ENCODE measurements at places on chromosomes 16 and 17.

DNA sequence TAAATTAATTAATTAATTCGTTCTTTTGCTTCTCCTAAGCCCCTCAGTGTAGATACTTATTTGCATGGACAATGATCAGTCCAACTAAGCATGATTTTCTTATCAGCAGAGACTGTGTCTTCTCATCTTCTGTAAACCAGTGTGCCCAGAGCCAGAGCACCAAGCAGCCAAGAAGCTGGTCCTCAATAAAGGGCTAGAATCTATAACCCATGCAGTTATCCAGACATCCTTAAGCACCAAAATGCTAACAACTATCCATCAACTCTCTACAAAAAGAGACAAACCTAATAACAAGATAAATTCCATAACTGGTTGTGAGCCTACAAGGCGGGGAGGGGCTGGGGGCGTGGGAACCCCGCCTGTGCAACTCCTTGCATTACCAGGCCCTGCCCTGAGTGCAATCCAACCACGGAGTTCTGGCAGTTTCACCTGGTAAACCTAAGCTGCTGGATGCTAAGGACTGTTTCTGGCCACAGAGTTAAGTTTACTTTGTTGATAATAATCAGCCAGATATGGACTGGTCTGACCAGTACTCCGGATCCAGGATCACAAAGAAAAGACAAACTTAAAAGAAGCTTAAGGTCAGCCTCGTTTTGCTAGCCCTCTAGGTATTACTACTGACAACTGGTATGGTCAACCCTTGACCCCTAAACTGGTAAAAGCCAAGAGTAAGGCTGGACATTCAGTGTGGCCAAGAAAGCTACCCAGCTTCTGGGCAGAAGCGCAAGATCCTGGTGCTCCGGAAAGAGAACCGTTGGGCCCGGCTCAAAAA, 51.5 kb downstream of the ZFHX3 start:
- DNase-seq: no peak

- no peak for DNase-seq
Measured at GRCh38 chr17:14116263-14117024, 47.1 kb downstream of the COX10 start.

DNA sequence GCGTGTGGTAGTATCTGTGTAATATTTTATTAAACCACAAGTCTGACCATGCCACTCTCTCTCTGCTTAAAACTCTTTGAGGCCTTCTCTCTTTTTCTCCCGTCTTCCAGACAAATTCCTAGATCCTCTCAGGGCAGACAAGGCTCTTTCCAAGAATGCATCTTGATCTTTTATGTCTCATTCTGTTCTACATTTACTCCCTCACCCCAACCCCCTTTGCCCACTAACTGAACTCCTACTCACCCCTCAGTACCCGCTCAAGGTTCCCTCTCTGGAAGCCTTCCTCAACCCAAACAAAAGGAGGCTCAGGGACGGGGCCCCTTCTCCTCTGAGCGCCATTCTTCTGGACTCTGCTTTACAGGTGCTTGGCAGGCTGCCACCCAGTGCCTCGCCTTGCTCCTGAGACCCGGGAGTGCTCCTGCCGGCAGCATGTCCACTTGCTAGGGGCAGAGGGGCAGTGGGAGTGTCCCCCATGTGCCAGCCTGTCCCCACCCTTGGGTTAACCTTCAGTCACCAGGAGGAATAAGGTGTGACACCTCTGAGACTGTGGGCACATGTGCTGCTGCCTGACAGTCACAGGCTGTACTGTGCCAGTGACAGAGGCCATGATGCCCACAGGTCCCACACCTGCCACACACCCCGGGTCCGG, 9.2 kb downstream of the SLC13A2 start:
- peak; percentile 10 for DNase-seq

DNA sequence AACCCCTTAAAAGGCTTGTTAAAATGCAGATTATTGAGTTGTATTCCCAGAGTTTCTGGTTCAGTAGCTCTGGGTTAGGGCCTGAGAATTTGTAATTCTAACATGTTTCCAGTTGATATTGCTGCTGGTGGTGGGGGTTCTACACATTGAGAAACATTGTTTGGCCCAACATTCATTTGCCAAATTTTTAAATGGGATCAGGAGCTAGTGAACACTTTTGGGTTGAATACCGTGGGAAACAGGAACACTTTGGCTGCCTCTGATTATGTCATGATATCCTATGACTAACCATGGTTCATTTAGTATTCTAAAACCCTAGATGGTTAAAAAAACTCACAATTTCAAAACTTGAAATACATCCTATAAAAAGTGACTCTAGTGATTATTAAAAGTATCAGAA, 89.3 kb downstream of the RPGRIP1L start:
- DNase-seq: no peak

DNA sequence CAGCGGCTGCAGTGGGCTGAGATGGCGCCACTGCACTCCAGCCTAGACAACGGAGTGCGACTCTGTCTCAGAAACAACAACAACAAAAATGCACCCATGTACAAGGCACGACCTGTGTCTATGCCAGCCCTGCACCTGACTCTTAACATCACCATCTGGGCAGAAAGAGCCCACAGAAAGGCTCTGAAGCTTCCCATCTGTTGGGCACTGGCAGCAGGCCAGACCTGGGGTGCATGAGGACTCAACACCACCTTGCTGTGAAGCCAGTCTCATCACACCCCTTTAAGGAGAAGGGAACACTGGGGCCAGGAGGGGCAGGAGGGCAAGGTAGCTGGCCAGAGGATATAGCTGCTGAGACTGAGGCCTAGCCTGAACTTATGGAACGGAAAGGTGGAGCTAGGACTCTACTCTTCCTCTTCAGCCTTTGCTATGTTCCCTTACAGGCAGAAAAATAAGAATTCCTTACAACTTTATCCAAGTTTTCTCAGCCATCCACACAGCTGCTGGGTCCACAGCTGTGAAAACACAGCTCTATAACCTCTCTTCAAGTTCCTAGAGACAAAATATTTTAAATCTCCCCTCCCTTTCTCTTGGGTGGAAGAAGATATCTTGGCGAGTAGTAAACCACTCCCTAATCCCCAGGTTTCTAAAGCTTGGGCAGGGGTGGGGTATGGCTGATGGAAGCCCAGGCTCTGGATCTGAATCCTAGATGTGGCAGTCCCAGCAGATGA, 2.8 kb downstream of the ELOB start:
- DNase-seq: no peak

- DNase-seq: no peak
Measured at GRCh38 chr17:68612923-68613292, 11.7 kb upstream of the FAM20A start.

GRCh38 chr17:4566785-4567184, 6.4 kb upstream of the GGT6 start:
- DNase-seq: peak; percentile 54

DNA sequence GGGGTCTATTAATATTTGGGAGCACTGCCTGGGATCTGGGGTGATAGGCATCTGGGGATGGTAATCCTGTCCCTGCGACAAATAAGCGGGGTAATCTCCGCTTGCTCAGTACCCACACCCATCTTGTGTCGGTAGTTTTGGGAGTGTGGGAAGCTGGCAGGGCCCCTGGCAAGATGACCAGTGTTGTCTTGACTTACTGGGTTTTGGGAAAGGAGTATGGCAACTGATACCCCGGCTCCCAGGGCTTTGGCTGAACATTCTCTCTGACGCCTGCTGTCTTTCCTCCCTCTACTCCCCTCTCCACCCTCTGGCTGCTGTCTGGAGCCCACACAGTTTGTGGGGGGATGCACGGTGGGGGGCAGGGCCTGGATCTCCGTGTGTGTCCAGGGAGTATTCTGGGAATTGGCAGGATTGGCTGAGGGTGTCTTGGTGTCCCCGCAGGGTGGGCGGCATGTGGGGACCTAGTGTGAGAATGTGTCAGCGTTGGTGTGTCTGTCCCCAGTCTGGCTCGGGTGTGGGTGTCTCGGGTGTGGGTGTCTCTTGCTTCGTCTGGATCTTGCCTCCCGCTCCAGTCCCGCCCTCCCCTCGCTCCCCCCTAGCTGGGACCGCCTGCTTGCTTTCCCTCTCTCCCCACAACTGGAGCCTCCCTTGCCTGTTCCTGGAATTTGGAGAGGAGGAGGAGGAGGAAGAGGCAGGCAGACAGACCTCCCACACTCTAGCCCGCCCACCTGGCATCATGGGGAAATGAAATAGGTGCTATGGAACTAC, 12.0 kb downstream of the RARA start:
- no peak for DNase-seq

GRCh38 chr17:63533433-63534077, 10.4 kb downstream of the KCNH6 start:
- no peak for DNase-seq

- DNase-seq: no peak
Measured at GRCh38 chr16:81283044-81283443, 31.7 kb upstream of the GAN start.

DNA sequence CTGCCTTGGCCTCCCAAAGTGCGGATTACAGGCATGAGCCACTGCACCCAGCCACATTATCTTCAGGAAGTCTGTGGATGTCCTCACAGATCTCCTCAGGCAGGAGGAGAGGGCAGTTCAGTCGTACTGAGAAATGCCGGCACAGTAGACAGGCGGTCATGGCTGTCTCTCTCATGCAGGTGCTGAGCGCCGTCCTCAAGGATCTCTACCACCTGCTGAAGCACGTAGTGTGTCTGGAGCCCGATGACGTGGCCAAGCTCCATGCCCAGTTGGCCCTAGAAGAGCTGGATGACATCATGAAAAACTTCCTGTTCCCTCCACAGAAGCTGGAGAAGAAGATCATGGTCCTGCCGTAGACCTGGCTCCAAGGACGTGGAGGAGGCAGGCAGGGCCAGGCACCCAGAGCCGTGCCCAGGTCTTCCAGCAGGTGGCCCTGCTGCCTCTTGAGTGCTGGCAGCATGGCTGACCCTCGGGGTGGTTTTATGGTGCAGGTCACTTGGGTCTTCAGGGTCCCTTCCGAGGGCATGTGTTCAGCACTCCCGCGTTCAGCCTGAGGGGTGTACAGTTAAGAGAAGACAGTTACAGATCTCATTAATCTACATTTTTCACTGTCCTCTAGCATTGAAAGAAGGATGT, 22.0 kb upstream of the HAS3 start:
- no peak for DNase-seq

GRCh38 chr17:70158591-70158990, 10.7 kb upstream of the KCNJ2 start:
- no peak for DNase-seq

- no peak for DNase-seq
Measured at GRCh38 chr16:18050777-18051176, 285.8 kb downstream of the NPIPA8 start.

GRCh38 chr16:31352376-31353115, 2.4 kb upstream of the ITGAX start:
- DNase-seq: no peak

GRCh38 chr17:29060475-29060874, 17.5 kb downstream of the PIPOX start:
- DNase-seq: no peak

GRCh38 chr17:43900858-43901754, 6.2 kb downstream of the MPP2 start:
- DNase-seq: peak; percentile 21

GRCh38 chr17:65058593-65058992, 2.1 kb upstream of the GNA13 start:
- DNase-seq: no peak

- peak; percentile 6 for DNase-seq
Measured at GRCh38 chr16:88430524-88431446, 22.3 kb upstream of the ZFPM1 start.

DNA sequence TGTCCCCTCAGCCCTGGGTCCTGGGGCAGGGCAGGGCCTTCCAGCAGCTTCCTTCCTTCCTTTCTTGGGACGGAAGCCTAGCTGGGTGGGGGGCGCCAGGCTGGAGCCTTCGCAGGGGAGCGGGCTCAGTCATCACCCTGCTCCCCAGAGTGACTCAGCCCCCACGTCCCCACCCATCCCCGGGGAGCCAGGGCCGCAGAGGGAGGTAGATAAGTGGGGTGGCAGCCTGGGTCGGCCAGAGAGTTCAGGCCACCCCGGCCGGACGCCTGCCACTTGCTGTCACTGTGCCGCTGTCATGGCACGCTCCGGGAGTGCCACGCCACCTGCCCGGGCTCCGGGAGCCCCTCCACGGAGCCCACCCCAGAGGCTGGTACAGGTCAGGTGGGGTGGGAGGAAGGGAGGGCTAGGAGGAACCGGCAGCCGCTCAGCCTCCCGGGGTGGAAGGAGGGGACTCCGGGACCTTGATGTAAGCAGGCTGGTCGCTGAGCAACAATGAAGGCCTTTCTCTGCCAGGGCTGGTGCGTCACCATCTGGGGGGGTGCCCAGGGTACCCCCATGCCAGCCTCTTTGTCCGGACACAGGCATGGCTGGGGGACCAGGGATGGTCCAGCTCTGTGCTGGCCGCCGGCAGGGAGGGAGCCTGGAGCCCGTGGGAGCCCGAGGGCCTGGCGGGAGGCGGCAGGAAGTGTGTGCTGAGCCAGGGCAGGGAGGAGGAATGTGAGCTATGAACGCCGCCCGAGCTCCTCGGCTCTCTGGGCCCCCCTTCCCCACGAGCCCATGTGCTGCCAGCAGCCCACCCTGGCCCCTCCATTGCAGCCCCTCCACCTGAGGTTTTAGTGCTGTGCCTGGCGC, 6.6 kb downstream of the NHERF2 start:
- DNase-seq: no peak

DNA sequence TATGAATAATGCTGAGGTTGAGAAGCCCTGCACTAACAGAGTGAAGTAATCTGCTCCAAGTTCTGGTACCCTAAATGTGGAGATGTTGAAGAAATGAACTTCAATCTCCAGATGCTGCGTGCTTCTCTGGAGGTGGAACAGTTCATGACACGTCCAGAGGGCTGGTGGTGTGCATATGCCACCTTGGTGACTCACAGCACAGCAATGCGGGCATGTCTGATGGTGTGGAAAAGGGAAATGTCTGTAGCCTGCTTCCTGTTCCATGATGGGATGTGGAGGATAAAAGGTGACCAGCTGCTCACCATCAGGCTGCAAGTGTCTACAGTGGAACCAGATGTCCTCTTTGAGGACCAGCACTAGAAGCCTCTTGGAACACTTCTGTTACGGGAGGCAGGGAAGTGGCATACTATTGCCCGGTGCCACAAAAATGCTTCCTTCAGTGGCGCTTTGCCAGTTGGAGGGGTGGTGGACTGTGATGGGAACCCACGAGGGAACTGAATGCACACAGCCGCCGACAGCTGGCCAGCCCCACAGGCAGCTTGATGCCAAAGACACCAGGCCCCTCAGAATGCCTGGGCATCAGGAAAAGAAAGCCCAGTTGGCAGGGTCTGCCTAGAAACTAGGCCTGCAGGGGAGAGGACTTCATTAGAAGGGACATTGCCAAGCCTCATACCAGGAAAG, 19.9 kb downstream of the SNX11 start:
- DNase-seq: no peak

GRCh38 chr16:82405736-82406135, 221.0 kb upstream of the CDH13 start:
- DNase-seq: no peak
